NCI-H774 (cell line): ENCODE measurements at places on chromosomes 11 and 22.

DNA sequence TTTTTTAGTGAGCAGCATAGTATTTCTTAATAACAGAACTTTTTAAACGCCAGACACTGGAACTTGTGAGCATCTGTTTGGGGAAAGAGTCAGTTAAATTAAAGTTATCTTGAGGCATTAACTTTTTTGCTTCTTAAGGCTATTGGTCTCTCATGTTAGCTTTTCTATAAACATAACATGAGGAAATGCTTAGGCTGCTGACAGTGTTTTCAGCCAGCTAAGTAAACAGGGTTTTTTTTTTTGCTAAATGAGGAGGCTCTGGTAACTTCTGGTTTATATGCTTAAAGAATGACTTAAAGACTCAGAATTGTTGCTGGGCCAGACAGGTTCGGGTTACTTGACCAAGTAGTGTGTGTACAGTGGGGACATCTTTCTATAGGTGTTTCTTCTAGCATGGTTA lies 95.8 kb upstream of the ALKBH3 start:
- DNase-seq = no peak

DNA sequence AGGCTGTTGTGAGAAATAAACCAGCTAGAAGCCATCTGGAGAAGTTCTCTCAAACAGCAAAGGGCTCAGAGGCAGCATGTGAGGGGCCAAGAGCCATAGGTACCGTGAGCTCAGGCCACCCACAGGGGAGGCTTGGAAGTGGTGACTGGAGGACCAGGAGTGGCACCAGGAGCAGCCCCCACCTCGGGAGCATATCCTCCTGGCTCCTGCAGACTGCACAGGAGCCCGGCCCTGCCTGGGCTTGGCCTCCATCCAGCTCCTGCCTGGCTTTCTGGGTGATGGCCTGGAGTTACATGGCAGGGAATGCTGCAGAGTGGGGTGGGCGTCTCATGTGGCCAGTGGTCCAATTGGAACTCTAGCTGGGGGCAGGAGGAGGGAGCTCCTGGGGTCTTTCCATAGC lies 4.2 kb upstream of the MPPED1 start:
- no peak for DNase-seq

DNA sequence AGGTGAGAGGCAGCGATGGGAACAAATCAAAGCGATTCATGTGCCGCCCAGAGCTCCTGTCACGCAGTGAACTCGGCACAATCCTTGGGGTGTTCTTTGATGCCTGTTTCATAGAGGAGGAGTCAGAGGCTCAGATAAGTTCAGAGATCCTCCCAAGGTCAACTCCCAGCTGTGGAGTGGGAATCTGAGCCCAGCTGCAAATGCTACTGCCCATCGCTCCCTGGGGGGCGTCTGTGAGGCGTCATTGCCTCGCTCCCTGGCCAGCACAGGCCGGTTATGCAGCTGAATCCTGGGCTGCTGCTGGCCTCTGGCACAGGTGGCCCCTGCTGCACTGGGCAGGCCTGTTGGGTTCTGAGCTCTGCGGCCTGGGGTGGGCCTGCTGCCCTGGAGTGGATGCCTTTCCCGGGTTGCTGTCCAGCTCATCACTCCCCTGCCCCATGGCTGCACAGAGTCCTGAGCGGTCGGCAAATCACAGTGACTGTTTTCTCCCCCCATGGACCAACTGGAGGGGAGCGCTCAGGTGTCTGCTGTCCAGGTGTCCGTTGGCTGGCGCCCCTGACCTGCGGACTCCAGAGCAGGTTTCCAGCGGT lies 36.3 kb upstream of the SHISAL1 start:
- no peak for DNase-seq

DNA sequence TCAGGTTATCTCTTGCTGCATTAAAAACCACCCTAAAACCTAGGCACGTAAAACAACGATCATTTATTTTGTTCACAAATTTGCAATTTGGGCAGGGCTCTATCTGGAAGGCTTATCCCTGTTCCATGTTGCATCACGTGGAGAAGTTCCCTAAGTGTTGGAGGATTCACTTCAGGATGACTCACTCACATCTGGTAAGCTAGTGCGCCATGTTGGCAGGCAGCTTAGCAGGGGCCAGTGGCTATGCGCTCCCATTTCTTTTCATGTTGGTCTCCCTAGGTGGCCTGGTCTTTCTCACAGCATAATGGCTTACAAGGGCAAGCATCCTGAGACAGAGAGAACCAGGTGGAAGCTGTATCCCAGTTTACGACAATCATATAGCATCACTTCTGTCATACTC lies 226.8 kb downstream of the BLID start:
- no peak for DNase-seq

- DNase-seq = no peak
Observed at GRCh38 chr22:30731658-30732057, 37.0 kb downstream of the OSBP2 start.

GRCh38 chr11:6544921-6545850 lies 48.1 kb downstream of the DNHD1 start:
- no peak for DNase-seq

DNA sequence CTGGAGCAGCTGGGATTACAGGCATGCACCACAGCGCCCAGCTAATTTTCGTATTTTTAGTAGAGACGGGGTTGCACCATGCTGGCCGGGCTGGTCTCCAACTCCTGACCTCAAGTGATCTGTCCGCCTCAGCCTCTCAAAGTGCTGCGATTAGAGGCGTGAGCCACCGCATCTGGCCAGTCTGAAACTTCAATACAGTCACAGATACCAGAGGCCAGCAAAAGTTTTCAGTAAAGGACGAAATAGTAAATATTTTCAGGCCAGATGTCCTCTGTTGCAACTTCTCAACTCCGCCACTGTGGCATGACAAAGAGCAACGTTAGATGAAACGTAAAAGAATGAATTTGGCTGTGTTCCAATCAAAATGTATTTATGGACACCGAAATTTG lies 403.6 kb downstream of the MN1 start:
- no peak for DNase-seq

- no peak for DNase-seq
Observed at GRCh38 chr11:119795231-119795630, 66.2 kb upstream of the NECTIN1 start.

- no peak for DNase-seq
Observed at GRCh38 chr22:41560095-41560471, 727 bp upstream of the CSDC2 start.

- DNase-seq = peak; percentile 68
Observed at GRCh38 chr11:57100638-57101331, 81.0 kb upstream of the LRRC55 start.

GRCh38 chr22:19590696-19591095 lies 66.5 kb upstream of the CLDN5 start:
- no peak for DNase-seq

GRCh38 chr11:68461575-68461917 lies 994 bp downstream of the PPP6R3 start:
- no peak for DNase-seq

- no peak for DNase-seq
Observed at GRCh38 chr11:75510004-75510722, 15.6 kb downstream of the GDPD5 start.

DNA sequence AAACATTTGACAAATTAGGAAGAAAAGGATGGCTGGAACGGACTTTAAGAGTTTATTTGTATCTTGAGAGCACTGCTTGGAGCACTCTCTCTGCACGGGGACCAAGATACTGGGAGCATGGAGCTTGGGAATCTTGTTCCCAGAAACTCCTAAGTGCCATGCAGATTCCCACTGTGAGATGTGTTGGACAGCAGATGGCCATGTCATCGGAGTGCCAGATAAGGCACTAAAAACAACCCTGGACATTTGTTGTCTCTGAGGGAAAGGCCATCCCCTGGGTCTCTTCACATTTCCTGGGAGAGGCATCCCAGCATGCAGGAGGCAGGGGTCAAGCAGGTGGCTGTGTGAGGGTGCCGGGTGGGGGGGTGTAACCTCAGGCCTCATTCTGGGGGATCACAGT lies 2.9 kb downstream of the KIRREL3 start:
- no peak for DNase-seq

DNA sequence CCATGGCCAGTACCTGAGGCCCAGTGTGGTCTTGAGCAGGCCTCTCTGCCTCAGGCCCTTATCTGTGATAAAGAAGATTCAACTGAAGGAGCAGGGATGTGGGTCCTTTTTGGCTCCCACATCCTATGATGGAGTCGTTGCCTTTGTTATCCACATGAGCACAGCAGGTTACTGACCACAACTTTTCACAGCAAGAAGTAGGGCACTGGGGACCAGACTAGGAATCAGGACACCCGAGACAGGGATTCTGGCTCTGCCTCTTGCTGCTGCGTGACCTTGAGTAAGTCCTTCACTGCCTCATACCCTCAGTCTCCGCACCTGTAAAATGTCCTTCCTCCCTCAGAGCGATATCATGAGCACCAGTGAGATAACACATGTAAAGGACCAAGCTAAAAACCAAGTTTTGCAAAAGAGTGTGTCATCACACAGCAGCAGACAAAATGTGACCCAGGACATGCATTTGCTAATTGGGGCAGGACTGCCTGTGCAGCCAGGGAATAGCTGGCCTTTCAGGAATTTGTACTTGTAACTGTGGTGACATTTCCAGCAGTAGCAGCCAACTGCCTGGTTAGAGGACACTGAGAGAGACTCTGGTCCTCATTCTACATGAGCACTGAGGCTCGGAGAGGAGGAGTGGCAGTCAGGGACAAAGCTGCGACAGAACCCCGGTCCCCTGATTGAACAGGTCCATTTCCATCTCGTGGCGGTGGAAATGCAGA lies 13.2 kb upstream of the SMIM35 start:
- no peak for DNase-seq

- DNase-seq = no peak
Observed at GRCh38 chr11:86459682-86460460, 85.2 kb downstream of the CCDC81 start.

DNA sequence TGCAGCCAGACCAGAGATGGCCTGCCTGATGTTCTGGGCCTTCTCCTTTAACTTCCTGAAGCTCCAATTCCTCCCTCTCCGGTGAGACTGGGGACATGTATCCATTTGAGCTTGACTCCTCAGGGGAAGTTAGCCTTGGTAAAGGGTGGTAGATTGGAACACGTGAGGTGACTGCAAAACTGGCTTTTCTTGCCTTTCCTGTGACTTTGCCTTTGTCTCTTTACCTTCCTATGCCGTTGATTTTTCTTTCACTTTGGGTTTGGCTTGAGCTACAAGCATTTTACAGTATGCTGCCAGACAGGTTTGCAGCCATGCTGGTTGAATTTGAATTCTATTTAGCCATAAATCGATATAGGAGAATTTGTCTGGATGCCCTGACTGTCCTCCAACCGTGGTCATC lies 16.8 kb upstream of the GLYATL1 start:
- DNase-seq = no peak

DNA sequence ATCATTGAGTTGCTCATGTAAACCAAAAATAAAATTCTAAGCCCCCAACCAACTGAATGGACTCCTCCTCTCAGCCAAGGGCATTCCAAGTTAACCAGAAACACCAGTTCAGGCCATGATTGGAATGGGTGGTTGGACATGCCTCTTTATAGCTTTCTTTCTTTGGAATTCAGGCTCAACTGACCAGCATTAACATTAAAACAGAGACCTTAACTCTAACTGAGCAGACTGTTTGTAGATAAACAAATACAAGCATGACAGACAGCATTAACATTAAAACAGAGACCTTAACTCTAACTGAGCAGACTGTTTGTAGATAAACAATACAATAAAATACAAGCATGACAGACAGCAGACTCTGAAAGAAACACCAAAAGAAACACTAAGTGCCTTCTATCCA lies 278.2 kb downstream of the DLG2 start:
- no peak for DNase-seq

GRCh38 chr11:76175783-76176182 lies 30.5 kb downstream of the WNT11 start:
- no peak for DNase-seq

DNA sequence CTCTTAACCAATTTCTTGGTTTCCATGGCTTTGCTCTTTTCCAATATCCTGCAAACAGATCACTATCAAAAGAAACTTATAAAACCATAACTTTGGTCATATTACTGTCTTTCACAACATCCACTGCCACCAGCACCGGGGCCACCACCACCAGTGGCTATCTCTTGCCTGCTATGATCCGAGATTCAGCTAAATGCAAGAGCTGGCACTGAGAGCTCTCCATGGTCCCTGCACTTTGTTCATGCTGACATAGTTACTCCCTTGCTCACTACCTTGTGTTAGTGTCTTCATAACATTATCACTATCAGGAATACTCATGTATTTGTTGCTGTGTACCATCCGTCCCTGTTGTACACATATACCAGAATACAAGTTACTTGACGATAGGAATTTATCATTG lies 299.0 kb downstream of the ETS1 start:
- no peak for DNase-seq

GRCh38 chr11:108606495-108607160 lies 13.1 kb upstream of the EXPH5 start:
- no peak for DNase-seq

- no peak for DNase-seq
Observed at GRCh38 chr11:128261011-128261421, 326.3 kb downstream of the ETS1 start.

- no peak for DNase-seq
Observed at GRCh38 chr11:61061081-61061826, 41.0 kb upstream of the CD5 start.

DNA sequence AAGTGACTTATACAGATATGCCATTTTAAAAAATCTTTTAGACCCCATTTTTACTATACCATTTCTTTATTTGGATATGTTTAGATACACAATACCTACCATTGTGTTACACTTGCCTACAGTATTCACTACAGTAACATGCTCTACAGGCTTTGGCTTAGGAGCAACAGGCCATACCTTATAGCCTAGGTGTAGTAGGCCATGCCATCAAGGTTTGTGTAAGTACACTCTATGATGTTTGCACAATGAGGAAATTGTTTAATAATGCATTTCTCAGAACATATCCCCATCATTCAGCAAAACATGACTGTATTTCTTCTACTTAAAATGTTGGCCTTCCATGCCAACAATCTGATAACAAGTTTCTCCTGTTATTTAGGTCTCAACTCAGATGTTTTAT lies 1559.5 kb upstream of the TENM4 start:
- no peak for DNase-seq

- no peak for DNase-seq
Observed at GRCh38 chr11:113715882-113716625, 9.9 kb upstream of the TMPRSS5 start.

DNA sequence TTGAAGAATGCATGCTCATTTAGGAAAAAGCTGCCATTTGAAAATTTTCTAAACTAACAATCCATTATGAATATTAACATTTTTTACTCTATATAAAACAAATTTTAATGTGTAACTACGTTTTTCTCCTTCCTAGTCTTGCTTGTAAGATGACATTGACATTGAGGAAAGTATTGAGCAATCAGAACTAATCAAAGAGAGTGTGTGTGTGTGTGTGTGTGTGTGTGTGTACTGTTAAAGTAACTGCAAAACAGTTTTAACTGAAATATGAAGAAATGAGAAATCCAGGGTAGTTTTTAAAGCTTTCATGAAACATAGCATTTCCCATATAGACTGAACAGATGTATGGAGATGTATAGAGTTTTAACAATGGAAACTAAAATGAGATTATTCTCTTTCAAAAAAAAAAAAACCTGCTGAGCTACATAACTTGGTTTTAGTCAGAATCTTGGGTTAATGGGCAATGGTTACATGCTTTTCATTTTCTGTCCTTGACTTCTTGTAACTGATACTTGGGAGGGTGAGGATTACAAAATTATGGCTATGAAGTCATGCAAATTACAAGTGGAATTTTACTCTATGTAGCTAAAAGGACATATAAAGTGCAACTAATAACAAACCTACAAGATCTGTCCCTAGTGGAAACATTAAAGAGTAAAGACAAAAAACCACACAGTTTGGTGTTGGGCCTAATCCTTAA lies 2.0 kb downstream of the PDGFD start:
- DNase-seq = no peak
